ENCODE measurements at places on chromosomes 3 and 15.

DNA sequence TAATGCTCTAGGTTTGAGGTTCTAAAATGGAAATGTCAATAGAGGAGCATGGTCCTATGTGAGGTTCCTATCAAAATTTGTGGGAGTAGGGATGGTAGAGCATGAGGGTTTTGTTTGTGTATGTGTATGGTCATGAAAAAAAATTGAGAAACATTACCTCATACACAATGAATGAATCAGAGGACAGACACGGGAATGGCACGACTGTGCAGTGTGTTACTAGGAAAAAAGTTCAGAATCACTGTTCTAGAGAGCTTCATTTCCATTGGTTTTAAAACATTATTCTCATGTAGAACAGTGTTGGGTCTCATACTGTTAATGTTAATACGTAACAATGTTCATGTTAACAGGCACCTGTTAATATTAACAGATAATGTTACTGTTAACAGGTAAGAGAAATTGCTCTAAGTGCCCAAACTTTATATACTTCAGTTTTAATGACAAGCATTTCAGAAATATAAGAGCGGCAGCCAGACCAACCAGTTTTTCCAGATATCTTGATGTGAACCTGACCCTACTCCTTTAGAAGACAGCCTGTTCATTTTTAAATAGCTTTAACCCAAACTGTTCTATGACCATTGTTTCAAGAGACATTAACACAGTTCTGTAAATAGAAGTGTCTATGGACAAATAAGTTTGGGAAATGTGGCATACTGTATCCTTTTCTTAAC is 48.0 kb downstream of the SLC15A2 start:
- peak; percentile 4 for DNase-seq

DNA sequence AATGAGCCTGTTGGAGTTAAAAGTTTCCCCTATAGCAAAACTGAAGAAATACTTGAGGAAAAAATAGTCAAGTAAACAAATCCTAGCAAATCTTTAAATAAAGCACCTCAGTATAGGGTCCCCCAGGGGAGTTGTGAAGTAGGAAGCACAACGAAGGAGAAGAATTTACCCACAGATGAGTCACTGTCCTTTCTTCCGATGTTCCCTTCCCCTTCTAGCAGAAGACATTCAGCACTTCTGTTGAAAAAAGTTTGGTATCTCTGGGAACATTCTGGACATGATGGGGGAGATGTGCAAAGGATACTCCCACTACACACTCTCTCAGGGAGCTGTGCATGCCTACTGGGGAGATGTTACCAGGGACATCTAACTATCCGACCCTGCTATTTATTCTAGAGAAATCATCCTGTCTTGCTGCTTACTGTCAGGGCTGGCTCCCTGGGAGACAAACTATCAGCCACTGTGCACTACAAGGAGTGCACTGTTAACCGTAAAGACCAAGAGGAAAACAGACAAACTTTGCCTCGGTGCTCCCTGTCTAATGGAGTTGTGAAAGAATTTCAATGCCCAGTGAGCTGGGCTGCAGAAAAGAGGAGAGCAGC is 93.8 kb downstream of the RFTN1 start:
- peak; percentile 68 for DNase-seq

- no peak for DNase-seq
Observed at GRCh38 chr3:16861432-16861831, 23.3 kb upstream of the PLCL2 start.

- no peak for DNase-seq
Observed at GRCh38 chr3:186264608-186265400, 97.2 kb downstream of the DGKG start.

- no peak for DNase-seq
Observed at GRCh38 chr15:43151688-43152087, 18.3 kb downstream of the TMEM62 start.

GRCh38 chr3:129181819-129182218 is 1.9 kb downstream of the CNBP start:
- DNase-seq = no peak

DNA sequence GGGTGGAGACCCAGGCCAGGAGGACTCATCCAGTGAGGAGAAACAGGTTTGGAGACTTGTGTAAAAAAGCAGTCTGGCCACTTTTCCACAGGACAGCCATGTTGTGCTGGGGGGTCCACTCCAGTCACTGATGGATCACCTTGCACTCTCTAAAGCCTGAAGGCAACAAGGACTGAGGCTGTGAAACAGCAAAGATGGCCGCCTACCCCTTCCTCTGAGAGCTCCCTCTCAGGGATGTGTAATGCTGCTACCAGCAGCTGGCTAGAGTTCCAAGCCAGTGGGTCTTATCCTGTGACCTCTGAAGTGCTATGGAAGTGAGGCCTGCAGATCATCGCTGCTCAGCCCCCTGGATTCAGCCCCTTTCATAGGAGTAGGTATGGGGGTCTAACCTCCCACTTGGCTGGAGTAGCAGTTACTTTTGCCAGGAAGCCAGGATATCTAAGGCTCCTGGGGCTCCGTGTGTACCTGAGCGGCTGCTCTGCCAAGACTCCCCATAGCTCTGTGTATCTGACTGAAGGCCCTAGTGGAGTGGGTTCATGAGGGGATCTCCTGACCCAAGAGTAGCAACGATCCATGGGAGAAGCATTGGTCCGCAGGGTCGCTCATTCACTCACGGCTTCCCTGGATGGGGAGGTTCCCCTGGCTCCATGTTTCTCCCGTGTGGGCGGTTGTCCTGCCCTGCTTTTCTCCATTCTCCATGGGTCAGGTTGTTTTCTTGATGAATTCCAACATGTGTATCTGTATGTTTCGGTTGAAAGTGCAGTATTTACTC is 69.9 kb upstream of the TNFSF10 start:
- no peak for DNase-seq

- no peak for DNase-seq
Observed at GRCh38 chr3:169327546-169328356, 335.8 kb downstream of the MECOM start.

DNA sequence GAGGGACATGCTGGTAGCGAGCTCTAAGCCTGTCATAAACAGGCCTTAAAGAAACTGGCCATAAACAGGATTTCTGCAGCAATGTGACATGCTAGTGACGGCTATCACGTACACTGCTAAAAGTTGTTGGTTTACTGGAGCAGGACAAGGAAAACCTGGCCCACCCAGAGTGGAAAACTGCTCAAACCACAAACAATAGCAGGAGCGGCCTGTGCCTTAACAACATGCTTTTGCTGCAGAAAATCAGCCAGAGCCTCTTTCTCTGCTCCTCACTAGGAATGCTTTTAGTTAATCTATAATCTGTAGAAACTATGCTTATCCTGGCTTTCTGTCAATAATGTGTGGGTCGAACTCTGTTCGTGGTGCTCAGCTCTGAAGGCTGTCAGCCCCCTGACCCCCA is 202.9 kb upstream of the UBE3A start:
- DNase-seq = no peak

GRCh38 chr3:133461291-133461690 is 61.4 kb downstream of the BFSP2 start:
- no peak for DNase-seq

GRCh38 chr3:125052624-125053303 is 3.0 kb downstream of the HEG1 start:
- DNase-seq = peak; percentile 94

DNA sequence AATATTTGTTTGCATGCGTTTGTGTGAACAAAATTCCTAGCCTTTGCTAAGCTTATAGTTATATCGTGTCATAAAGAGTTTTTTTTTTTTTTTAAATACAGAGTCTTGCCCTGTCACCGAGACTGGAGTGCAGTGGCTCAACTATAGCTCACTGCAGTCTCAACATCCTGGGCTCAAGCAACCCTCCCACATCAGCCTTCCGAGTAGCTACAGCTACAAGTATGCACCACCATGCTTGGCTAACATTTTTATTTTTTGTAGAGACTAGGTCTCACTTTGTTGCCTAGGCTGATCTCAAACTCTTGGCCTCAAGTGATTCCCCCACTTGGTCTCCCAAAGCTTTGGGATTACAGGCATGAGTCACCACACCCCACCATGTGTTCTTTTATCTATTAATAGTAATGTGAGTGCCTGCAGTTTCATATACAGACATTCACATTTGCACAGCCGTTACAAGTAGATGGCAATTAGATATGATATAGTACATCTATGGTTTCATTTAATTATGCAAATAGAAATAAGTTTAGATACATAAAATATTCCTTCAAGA is 848.6 kb downstream of the PDCD6IP start:
- no peak for DNase-seq

GRCh38 chr15:100879464-100880138 is at the start of gene ALDH1A3:
ALDH1A3 (plus strand) TSS chr15:100879831; CDS start chr15:100879908, 77 bp downstream.
- no peak for DNase-seq

DNA sequence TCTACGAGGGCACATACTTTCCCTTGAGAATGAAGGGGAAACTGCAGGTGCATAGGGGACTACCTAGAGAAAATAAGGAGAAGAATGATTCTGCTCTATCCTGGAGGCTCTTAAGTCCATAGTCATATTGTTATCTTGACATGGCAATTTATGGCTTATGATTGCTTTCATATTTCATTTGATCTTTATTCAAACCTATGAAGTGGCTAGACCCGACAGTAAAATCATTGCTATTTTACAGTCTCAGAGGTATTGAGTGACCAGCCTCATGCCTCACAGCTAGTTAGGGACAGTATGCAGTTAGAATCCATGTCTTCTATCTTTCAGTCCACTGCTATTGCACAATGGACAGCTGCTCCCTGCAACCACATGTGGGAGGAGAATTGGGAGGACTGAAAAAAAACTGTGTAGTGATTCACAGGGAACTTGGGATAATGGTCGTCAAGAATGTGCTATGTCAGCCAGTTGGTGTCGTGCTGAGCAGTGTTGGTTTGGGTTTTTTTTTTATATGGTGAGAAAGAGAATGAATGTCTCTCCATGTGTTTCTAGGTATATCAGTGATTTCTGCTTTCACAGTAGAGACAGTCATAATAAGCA is 63.2 kb upstream of the SPPL2A start:
- peak; percentile 91 for DNase-seq

- peak; percentile 44 for DNase-seq
Observed at GRCh38 chr3:9808345-9809037, 1.6 kb upstream of the TTLL3 start.

DNA sequence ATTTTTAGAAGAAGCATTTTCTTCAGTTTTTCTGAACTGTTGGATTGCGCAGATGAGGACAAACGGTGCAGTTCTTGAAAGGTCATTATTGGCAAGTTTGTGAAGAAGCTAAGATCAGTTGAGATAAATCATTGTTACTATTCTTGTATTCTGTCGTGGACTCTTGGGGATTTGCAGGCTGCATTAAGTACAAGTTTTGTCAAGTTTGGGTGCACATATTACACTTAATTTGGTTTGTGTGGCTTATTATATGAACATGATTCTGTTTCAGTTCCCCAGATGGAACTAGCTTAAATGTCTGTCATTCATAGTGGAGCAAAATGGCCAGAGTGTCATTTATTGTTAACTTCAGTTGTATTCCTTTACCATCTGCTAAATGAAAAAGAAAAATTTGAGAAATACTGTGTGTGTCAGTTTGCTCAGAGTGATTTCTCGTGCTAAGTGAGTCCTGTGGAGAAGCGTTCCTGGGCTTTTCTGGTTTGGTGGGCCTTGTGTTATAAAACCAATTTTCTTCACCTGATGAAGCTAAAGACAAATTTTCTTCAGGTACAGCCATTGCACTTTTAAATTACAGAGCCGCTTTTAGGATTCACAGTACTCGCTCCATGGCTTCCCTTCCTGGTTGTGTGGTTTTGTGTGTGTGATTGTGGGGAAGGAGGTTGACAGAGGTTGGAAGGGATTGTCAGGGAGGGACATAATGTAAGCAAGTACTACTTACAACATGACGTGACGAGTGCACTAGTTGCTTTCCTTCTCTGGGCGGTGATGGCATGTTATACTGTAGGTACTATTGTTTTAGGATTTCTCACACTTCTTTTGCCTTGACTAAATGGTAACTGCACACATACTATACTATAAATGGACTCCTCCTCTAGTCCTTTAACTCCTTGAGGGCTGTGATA is 1.7 kb downstream of the AKAP13 start:
- DNase-seq = peak; percentile 56

DNA sequence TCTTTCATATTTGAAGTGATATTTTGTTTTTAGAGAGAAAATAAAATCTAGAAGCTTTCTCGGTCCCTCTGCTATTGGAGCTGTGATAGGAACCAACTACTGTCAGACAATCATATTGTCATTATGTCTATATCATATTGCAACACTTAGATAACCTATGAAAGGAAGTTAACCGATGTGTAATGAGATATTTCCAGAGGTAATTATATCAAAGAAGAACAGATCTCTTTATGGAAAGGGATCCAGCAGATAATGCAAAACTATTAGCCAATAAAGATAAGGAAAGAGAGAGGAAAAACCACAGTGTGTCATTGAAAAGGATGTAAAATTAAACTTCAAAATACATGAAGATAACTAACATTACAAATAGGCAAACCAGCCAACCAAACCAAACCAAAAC is 529.1 kb upstream of the CCDC54 start:
- no peak for DNase-seq

GRCh38 chr3:143529798-143530197 is 318.5 kb downstream of the SLC9A9 start:
- no peak for DNase-seq

DNA sequence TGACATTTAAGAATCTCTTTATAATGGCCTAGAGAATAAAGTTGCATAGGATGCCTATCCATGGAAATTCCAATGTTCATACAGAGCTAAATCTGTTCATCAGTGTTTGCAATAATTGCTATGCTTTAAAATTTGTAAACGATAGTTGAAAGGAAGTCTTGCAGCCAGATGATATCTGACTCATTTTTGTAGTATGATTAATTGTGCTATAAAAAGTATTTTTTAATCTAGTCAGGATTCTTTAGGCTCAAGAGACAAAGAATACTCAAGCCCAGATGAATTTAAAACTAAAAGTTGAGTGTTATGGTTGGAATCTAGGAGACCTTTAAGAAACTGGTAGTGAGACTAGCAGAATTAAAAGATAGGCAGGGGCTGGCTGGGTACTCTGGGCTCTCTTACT is 50.5 kb downstream of the SUCNR1 start:
- peak; percentile 57 for DNase-seq

DNA sequence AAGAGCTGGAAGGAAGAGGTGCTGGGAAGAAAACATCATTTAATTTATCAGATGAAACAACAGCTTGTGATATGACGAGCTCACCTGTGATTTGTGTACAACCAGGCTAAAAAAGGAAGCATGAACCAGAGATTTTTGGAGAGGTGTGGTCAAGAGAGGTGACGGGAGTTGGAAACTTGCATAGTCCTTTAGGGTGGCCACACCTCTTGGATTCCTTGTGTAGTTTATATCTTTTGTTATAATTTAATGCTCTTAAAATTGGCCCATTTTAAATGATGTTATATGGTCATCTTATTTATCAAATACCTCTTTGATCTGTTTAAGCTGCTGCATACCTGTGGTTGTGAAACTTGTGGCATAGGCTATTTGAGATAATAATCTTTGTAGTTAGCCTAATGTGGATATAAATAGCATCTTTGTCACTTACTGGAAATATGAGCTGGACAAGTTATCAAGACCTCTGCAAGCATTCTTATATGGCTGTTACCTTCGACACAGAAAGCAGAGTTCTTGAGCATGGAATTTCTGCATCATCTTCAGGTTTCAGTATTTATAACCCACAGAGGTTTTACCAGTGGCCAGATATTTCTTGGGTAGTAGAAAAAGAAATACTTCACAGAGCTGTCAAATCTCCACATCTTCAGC is 49.1 kb downstream of the IL1RAP start:
- no peak for DNase-seq

- DNase-seq = peak; percentile 25
Observed at GRCh38 chr3:172869368-172869771, 118.8 kb downstream of the ECT2 start.
